Coronary artery (tissue), 2 donors: ENCODE measurements at places on chromosomes 6 and 20.

GRCh38 chr6:29447670-29448069, 8.6 kb downstream of the OR10C1 start:
- DNase-seq = no peak

GRCh38 chr6:18126121-18126520, 3.6 kb upstream of the NHLRC1 start:
- DNase-seq = no peak

GRCh38 chr6:4664911-4665310, 111.3 kb upstream of the CDYL start:
- DNase-seq = no peak

- DNase-seq = no peak
Measured at GRCh38 chr6:100455230-100456124, 9.2 kb downstream of the SIM1 start.

DNA sequence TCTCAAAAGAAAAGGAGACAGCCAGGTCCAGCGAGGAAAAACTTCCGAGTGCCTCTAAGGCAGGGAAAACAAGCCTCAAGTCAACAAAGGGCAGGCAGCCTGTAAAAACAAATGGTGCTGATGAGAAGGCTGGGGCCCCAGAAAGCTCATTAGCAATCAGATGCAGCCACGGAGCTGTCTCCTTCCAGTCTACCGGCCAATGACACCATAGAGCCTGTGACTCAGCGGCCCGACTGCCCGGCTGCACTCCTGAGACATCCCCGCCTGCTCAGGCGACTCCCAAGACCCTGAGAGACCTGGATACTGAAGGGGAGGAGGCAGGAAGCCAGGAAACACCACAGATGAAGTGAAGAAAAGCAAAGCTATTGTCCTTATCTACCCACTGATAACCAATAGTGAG, 120.1 kb upstream of the HDDC2 start:
- peak; percentile 82 for DNase-seq

DNA sequence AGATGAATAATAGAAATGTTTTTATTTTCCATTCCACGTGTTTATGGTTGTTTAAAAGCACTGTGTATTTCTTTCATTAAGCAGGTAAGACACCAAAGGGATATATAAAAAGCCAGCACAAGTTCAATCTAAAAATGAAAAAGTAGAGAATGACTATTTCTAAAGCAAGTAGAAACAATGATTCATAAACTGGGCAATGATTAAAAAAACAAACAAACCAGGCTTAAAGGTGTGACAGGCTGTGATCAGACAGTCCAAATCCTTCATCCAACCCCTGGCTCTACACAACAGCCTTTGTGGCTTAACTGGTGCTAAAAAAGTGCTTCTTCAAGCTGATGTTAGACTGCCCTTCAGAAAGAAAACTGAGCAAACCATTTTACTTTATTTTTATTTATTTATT, 45.7 kb upstream of the TSHZ2 start:
- DNase-seq = no peak

DNA sequence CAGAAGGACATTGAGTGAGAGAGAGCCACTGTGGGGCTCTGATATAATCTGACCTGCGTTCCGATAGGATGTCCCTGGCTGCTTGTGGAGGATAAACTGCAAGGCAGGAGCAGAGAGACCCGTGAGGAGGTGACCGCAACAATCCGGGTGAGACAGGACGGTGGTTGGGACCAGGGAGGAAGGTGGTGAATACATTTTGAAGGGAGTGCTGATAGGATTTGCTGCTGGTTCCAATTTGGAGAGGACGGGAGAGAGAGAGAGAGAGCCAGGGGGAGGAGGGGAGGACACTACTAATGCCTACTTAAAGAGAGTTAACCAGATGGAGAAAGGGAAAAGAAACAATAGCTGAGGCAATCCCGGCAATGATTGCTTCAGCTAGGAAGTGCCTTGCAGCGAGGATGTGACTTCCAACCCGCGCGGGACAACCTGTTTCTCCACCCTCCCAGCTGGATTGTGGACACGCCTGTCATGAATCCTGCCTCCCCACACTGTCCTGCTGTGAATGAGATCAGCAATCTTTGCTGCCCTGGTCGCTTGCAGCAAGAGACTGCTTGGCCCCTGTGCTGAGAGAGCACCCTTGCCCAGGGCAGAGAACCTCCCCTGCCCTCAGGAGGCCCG, 199.0 kb upstream of the KCNG1 start:
- no peak for DNase-seq

DNA sequence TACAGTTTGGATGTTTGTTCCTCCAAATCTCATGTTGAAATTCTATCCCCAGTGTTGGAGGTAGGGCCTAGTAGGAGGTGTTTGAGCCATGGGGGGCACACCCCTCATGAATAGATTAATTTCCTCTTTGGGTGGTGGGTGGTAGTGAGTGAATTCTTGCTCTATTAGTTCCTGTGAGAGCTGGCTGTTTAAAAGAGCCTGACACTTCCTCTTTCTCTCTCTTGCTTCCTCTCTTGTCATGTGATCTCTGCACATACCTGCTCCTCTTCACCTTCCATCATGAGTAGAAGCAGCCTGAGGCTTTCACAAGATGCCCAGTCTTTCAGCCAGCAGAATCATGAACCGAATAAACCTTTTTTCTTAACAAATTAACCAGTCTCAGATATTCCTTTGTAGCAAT, 340.2 kb upstream of the CHD6 start:
- DNase-seq = no peak

- DNase-seq = peak; percentile 22
Measured at GRCh38 chr6:13286181-13286580, 42.2 kb downstream of the TBC1D7 start.

GRCh38 chr20:22180244-22180643, 404.1 kb downstream of the FOXA2 start:
- no peak for DNase-seq

DNA sequence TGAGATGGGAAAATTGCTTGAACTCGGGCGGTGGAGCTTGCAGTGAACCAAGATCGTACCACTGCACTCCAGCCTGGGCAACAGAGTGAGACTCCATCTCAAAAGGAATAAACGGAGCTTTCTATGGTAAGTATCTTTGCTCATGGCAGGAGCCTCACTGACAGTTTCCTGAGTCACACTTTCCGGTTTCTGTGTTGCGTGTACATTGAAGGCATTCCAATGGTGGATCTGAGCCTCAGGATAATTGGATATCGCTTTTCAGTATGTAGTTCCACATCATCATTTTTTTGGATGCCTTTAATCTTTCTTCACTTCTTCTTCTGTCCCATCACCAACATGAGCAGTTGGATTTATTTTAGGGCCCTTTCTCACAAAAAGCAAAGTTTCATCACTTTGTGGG, 28.6 kb upstream of the GTSF1L start:
- no peak for DNase-seq

- DNase-seq = no peak
Measured at GRCh38 chr6:19399406-19399805, 437.8 kb upstream of the ID4 start.

DNA sequence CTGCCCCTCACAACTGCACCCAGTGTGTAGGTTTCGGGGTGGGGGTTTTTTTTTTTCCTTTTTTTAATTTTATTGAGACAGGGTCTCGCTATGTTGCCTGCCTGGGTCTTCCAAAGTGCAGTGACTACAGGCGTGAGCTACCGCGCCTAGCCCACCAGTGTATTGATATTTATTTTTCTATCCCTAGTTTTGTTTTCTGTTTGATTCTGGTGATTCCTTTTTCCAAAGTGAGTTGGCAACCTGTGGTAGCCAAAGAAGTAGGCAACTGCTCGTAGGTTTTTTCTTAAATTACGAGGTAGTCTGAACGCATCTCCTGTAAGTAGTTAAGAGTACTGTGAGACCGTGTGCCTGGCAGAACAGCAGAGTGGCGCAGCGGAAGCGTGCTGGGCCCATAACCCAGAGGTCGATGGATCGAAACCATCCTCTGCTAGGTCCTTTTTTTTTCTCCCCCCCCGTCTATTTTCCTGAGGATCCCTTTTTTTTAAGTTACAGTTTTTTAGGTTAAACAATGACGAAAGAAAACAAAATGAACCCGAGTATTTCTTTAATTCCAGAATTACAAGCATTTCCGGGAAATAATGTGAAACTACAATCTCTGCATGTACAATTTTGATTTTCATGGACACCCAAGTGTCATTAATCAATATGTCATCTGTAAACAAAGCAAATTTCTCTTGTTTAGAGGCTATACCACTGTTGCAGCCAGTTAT, 78.7 kb upstream of the BTN3A2 start:
- DNase-seq = peak; percentile 81

DNA sequence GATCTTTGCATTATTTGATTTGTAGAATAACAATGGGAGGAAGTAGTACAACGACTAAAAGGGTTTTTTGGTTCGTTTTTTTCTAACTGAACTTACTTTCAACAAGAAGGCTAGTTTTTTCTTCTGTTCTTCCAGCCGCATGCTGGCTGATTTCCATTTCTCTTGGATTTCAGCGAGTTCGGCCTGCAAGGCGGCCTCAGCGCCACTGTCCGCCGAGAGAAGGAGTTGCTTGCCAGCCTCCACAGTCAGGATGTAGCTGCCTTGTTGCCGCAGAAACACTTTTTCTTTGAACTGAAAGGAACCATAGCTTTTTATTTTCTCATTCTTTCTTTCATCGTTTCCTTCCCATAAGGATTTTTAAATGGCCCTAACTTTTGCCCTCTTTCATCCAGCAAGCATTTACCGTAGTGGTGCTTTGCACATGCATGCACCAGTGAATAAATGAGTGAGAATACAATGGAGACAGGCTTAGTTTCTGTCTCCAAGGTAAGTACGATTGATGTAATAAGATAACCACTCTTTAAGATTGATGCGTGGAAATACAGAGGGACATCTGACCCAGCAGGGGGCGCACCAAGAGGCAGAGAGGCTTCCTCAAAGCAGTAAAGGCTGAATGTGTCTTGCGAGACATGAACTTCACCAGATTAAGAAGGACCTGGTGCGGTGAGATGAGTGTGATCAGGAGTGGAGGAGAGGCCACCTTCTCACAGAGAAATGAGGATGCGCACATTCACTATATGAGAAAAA, 398.8 kb downstream of the ESR1 start:
- no peak for DNase-seq

DNA sequence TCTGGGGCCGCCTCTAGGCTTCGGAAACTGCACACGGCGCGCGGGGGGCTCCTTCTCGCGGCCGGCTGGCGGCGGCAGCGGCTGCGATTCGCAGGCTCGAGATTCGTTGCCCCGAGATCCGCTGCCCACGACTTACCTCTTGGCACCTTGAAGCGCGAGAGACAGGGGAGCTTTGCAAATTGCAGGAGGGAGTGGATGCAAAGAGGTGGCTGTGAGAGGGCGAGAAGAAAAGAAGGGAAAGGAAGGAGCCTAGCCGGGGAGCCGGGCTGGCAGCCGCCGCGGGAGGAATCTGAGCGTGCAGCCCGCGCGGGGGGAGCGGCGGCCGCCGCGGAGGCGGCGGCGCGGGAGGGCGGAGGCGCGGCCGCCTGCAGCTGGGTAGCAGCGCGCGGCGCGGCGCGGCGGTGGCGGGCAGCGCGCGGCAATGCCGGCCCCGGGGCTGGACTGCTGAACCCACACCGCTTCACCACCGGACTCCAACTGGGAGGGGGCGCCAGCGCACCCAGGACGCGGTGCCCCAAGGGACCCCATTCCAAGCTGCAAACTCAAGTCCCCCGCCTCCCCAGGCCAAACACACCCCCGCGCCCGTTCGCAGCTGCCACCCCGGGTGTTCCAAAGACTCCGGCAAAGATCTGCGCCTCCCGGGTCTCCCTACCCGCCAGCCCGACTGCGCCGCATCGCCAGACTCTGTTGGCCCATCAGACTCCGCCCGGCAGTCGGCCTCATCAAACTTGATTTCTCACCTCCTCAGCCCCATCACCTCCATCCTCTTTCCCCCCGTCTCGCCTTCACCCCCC, 44.2 kb upstream of the SUPT3H start:
- peak; percentile 79 for DNase-seq

GRCh38 chr6:41680182-41680965, 42.1 kb downstream of the MDFI start:
- no peak for DNase-seq

- DNase-seq = no peak
Measured at GRCh38 chr20:32496811-32497533, 88.2 kb downstream of the NOL4L start.

DNA sequence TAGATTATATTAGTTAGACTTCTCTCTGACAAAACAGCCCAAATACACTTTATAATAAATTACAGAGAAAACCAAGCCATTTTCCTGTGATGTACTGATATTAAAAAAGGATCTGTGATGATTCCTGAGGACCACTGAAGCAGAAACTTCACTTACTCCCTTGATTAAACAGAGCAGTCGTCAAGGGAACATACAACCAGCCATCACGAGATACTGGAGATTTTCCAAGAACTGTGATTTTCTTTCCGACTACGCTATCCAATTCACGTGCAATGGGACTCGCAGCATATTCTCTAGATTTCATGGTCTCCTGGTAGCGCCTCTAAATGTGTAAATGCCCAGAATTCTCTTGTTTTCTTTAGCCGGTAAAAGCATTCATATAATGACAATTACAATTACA, 377.4 kb downstream of the PHF3 start:
- DNase-seq = no peak

DNA sequence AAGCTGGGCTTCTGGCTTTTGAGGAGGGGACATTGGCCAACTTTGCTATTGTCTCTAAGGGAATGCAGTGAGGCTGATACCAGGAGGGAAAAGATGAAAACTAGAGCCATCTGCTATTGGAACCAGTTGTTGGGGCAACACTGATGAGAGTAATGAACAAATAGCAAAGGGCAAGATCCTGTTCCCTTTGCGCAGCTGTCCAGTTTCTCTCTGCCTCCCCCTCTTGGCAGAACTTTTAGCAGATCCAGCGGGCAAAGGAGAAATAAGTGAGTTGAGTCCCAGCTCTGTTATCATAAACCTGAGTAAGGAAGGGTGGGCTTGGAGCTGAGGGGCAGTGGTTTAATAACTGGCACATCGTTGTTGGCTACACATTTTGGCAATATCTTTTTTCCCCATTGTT, 126.8 kb downstream of the AKAP7 start:
- DNase-seq = no peak

GRCh38 chr6:55437141-55437540, 109.9 kb downstream of the GFRAL start:
- no peak for DNase-seq
